ENCODE measurements at places on chromosomes 7 and 10. TPM values are rescaled to one million over a fixed set of nuclear protein-coding genes. Genes with fewer than 3 reads are reported as not detected.

Gene MICALL2
- 13.4 TPM for total RNA-seq

Gene SCART1
- total RNA-seq = 1.3 TPM

Gene SEC61A2
- 4.7 TPM for total RNA-seq

Gene CUBN
- 1.4 TPM for total RNA-seq

Gene ATG9B
- 0.19 TPM for total RNA-seq

Gene CHN2
- total RNA-seq = under 0.01 TPM

Gene HKDC1
- total RNA-seq = 0.19 TPM

Gene KLF6
- total RNA-seq = 98.0 TPM

Gene MTERF1
- total RNA-seq = 7.7 TPM

Gene PRPS1L1
- not detected for total RNA-seq

Gene SP8
- total RNA-seq = not detected

Gene OAT
- total RNA-seq = 124 TPM

Gene PHKG1
- total RNA-seq = 0.36 TPM

Gene CYP26C1
- total RNA-seq = 0.47 TPM

Gene TUBGCP2
- total RNA-seq = 50.6 TPM

Gene CRHR2
- total RNA-seq = not detected

Gene TMEM273
- 6.1 TPM for total RNA-seq

Gene VGF
- total RNA-seq = under 0.01 TPM

Gene GDF2
- not detected for total RNA-seq

Data from endothelial cell of coronary artery (primary cell).